Activated T-cell treated with anti-CD3 and anti-CD28 coated beads for 48 hours (primary cell): ENCODE measurements at places on chromosomes 6 and 20.

DNA sequence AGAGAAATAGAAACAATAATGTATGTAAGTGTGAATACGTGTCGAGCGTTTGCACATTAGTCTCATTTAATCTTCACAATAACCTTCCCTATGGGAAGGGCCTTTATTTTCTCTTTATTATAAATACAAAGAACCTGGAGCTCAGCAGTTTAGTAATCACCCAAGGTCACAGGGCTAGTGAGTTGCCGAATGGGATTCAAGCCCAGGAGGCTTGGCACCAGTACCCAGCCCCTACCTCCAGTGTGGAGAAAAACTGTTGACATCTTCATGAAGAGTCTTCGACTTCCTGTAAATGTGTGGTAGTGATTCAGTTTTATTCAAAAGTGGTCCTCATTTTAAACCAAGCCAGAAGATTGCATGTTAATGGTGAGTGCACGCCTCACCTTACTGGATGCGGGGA is 162.8 kb downstream of the SCML4 start:
- DNase-seq, result no peak

- no peak for DNase-seq
These were observed 18.0 kb downstream of the TUBB2A start for GRCh38 chr6:3139090-3139903.

DNA sequence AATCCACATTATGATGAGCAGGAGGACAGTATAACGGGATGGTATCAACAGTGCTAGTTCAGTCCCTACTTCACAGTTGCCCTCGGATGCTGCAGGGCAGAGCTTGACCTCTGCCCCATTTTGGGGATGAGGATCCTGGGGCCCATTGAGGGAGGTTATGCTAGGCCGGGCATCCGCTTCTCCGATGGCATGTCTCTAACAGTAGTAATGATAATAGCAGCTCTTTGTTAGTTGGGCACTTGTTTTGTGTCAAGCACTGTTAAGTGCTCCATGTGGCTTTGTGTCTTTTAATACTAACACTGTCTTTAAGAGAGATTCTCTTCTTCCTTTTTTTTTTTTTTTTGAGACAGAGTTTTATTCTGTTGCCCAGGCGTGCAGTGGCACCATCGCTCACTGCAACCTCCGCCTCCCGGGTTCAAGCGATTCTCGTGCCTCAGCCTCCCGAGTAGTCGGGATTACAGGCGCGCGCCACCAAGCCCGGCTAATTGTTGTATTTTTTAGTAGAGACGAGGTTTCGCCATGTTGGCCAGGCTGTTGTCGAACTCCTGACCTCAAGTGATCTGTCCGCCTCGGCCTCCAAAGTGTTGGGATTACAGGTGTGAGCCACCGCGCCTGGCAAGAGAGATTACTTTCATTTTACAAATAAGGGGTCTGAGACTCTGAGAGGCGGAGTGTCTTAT is 1.1 kb downstream of the MAPRE1 start:
- no peak for DNase-seq

GRCh38 chr6:21666201-21666691 is 72.7 kb downstream of the SOX4 start:
- no peak for DNase-seq

- no peak for DNase-seq
These were observed 200.7 kb downstream of the KHDC1L start for GRCh38 chr6:73024598-73024997.
